ENCODE measurements at places on chromosomes 7 and 10.
A peak's percentile ranks its signal among the peaks of the same experiment; 100 is the strongest.

- no peak for DNase-seq
These were observed 352 bp upstream of the ZNF485 start for GRCh38 chr10:43605850-43606322.

GRCh38 chr10:133394064-133394663 is at the start of gene MTG1:
TSS of gene MTG1 (plus strand) at chr10:133394157. CDS start at chr10:133394221, 64 bp downstream.
- peak; percentile 90 for DNase-seq

DNA sequence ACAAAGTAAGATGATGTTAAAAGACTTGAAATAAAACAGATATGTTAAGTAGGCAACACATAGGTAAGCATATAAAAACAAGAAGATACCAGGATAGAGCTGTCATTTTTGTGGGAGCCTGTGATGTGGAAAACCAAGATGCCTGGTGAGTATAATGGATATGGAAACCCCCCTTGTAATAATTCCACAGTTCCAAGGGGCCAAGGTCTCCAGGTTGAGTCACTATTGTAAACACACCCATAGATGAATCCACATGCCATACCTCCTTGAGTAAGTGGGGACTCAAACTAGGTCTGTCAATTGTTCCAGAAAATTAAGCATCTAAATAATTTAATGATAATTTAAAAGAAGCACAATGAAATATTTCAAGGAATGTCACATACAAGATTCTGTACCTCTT is 15.9 kb downstream of the CAV1 start:
- DNase-seq, result no peak

DNA sequence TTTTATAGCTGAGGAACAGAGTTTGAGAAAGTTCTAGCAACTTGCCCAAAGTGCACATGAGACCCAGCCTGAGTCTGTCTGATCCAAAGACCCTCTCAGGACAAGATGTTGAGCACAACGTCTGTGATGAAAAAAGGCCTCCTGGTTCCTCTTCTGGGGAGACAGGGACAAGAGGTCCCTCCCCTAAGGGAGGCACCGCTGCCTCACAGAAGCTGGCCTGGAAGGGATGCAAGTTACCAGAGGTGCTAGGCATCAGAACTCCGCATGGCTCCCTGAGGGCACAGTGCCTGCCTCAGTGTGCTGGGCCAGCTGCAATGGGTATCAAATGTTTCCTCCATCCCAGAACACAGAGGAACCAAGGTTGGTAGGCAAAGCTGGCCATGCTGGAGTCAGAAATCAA is 302.4 kb downstream of the GRID1 start:
- DNase-seq, result no peak

DNA sequence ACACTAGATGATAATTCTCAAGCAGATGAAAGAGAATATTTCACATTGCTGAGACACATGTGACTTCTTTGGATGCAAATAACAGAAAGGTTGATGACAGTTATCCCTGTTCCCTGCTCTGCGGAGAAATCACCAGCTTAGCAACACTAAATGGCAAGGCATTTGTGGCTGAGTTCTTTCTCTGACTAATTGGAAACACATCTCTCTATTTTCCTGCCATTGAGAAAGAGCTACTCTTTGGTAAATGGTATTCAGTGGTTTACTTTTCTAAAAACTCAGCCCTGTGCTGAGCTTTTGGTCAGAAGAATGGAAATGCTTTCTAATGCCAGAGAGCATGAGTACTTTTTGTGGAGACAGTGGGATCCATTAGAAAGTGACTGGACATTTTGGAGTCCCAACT is 771.4 kb downstream of the LRMDA start:
- no peak for DNase-seq

DNA sequence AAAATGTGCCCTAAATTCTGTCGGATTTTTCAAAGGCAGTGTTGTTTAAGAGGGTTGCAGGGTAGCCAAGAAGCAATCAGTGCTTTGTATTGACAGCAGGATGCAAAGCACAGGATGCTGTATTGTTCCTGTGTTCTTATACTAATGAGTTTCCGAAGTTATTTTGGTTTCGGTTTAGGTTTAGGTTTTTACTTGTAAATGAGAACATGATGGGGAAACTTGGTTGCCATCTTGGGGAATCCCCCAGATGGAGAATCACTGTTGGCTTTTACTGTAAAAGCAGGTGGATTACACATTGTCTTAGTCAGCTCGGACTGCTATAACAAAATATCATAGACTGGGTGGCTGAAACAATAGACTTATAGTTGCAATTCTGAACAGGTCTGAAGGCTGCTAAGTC is 72.1 kb downstream of the INHBA start:
- no peak for DNase-seq

DNA sequence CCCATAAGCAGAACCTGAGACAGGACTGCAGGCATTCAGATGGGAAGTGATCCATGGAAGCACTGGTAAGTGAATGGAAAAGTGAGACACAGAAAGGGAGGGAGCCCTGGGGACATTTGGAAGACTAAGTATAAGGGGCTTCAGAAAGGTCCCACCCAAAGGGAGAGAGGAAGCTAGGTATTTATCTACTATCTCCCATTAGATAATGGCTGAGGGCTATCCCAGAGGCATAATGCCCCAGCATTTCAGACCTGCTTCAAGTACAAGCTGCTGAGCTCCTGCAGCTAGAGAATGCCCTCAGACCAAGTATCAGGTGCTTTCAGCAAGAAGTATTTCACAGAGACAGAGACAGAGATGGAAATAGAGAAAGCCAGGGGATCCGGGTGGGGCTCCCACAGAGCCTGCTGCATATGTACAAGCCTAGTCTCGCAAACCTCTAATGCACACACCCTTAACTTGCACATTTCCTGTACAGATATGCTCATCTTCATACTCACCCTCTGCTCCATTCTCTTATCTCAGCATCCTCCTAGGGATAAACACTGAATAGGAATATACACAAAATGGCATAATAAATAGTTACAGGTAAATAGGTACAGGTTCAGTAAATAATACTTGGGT is 20.2 kb downstream of the KDM7A start:
- DNase-seq, result no peak

- DNase-seq, result no peak
These were observed 141.4 kb upstream of the FOXP2 start for GRCh38 chr7:114273218-114273617.

GRCh38 chr7:68321076-68321639 is 1277.1 kb upstream of the AUTS2 start:
- DNase-seq, result no peak

DNA sequence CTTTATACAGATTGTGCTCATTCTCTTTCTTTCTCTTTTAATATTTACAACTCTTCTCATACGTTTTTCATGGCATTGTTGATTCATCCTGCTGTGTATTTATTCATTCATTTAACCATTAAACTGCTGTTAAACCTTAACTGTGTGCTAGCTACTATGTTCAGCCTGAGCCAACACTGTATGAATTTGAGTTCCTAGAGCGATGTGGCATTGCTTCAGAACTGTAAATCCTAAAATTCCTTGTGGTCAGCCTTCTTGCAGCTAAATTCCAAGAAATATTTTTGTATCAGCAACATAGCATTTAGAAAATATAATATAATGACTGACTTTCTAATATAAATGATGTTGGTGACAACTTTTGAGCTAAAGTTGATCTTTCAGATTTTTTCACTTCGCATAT is 184.7 kb upstream of the FZD1 start:
- no peak for DNase-seq

DNA sequence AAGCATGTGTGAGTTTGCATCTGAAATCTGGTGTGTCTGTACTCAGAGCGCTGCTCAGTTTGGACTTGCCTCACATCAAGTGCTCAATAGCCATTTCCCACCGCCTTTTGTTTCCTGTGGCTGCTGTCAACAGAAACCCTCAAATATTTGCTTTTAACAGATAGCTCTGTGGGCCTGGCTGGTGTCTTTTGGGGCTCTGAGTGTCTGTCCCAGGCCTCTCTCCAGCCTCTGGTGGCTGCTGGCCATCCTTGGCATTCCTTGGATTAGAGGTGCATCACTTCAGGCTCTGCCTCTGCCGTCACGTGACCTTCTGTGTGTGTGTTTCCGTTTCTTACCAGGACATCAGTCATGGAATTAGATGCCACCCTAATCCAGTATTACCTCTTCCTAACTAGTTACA is 9.3 kb downstream of the YKT6 start:
- no peak for DNase-seq

DNA sequence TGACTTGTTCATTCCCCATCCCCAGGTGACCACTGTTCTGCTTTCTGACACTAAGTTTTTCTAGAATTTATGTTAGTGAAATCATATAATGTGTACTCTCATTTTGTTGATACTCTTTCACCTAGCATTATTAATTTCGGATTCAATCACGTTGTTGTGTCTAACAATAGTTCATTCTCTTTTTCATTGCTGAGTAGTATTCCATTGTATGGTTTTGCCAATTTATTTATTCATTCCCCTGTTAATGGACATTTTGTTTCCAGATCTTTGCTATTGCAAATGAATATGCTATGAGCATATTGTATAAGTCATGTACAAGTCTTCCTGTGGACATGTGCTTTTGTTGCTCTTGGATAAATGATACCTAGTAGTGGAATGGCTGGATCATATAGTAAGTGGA is 146.4 kb downstream of the FAM204A start:
- no peak for DNase-seq

DNA sequence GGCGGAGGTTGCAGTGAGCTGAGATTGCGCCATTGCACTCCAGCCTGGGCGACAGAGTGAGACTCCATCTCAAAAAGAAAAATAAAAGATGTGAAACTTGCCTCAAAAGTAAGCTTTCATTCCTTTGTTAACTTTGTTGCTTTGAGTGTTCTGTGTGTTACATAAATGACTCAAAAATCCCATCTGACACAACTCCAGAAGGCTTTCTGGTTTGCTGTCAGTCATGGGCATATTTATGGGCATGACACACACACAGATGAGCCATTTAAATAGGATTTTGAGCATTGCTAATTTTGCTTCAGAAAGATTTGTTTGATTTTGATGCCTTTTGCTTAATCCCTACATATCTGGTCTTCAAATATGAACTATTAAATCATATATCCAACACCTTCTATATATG is 82.6 kb downstream of the CACNB2 start:
- DNase-seq, result no peak

DNA sequence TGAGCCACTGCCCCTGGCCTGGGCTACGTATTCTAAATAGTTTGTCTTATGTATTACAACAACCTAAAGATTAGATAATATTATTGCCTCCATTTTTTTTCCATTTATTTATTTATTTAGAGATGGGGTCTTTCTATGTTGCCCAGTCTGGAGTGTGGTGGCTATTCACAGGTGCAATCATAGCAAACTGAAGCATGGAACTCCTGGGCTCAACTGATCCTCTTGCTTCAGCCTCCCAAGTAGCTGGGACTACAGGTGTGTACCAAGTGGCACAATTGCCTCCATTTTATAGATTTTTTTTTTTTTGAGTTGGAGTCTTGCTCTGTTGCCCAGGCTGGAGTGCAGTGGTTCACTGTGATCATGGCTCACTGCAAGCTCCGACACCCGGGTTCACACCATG is 6.5 kb upstream of the TRA2A start:
- DNase-seq, result no peak

GRCh38 chr10:44685747-44686146 is 225.4 kb upstream of the TMEM72 start:
- DNase-seq, result no peak

- DNase-seq, result no peak
These were observed 28.8 kb downstream of the PFKP start for GRCh38 chr10:3096149-3096548.

GRCh38 chr10:21092683-21093524 is 195.8 kb upstream of the NEBL start:
- DNase-seq, result no peak

DNA sequence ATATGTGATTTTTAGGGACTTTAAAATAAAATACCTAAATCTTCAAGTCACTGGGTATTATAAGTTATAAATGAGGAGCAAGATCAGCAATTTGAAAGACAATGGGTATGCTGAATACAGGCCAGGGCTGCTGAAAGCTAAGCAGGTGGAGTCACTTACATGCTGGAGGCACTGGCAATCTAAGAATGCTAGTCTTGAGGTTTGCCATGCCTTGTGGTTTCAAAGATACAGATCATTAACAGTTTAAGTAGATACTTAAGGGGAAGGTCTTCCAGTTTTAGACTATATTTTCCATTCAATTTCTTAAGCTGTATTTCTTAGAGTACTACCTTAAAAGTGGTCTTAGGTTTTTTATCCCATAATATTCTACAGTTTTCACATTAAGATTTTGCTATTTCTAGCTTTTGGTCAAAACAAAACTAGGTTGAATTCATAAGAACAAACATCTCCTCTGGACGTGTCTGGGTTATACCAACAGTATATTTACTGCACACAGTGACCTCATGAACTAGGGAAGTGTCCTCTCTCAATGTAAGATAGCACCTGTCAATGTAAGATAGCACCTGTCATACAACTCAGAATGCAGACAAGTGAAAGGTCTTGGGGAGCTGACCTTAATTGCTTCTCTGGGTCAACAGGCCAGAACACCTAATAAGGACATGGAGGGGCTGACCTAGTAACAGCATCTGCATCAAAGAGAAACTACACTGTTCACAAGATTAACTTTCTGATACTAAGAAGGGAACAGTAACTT is 2.0 kb downstream of the SRI start:
- DNase-seq, result no peak

GRCh38 chr10:70448236-70448635 is 6.8 kb upstream of the NODAL start:
- no peak for DNase-seq

- no peak for DNase-seq
These were observed 123.9 kb downstream of the TAX1BP1 start for GRCh38 chr7:27863880-27864279.

GRCh38 chr10:110392868-110393740 is 88.4 kb upstream of the SMNDC1 start:
- DNase-seq, result no peak

DNA sequence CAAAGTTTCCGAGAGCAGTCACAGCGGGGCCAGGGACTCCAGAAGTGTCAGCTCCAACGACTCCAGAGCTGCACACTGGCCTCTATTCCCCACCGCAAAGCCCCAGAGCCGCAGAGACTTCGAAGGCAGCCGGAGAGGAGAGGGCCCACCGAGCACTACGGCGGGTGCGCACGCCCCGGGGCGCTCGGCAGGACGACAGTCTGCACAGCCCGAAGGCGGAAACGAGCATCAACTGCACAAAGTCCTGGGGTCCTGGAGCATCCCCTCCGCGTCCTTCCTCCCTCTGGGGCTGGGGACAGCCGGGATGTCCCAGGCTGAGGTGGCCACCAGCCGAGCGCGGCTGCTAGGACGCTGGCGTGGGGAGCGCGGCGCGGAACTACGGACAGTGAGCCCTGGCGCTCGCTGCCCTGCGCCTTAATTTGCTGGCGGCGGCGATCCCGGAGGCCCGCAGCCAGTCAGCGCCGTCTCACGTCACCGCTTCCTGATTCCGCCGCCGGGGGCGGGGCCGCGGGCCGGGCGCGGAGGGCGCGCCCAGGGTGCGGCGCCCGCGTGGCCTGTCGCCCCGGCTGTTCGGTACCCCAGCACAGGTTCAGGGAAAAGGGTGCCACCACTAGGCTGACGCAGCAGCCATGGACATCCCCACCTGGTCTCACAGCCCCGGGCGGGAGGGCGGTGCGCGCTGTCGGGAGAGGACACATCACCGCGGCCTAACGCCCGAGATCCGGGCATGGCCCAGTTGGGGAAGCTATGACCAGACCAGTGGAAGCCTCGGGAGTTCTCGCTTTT is at the start of gene TBX20:
Gene TBX20, minus strand, starts transcription at position 391 of the 786 bp plus-strand sequence. CDS start 480 bp downstream, outside the sequence.
- no peak for DNase-seq

Data from effector memory CD8-positive, alpha-beta T cell (primary cell).